BJ (cell line): ENCODE measurements at places on chromosomes 6 and 20. TPM values are rescaled to one million over a fixed set of nuclear protein-coding genes. Genes with fewer than 3 reads are reported as not detected.

DNA sequence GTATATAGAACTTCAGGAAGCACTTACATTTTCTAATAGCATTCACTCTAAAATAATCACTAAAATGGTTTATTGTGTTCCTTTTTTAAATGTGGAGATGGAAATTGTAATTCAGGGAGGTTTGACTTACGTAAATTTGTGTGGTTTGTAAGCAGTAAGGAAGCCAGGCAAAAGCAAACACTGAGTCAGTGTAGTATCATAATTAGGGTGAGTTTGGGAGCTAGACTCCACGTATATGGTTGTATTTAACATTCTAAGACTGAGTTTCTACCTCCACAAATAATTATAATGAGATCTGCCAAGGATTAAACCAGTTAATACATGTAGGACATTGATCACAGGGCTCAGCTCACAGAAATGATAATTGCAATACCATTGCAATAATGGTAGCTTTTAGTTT is 425.5 kb downstream of the CBLN4 start:
- no peak for DNase-seq

DNA sequence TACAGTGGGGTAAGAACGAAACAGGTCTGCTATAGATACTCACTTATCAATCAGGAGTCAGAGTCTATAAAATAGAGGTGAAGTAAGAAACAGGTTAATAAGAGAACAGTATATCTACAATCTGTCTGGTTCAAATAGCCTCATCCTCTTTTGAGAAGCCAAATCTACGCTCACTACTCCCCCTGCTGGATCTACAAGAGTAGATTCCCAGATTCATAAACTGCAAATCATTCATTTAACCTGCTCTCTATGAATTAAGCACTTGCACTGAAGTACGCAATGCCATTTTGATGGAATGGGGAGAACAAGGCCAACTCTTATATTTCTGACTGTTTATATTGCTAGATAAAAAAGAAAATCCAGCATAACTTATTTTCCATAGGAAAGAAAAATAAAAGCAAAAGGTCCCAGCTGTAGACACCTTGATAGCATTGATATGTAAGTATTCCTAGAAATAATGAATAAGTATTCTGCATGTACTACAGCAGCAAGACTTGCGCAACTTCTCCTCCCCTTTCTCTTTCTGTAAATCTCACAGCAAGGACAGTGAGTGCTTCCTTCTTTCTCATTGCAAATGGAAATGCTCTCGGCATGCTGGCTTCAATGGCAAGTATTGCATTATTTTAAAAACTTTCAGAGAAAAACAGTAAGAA is 92.3 kb downstream of the RFX6 start:
- DNase-seq = no peak

GRCh38 chr6:89375427-89376267 is 23.1 kb upstream of the UBE2J1 start:
- DNase-seq = no peak

The WFDC2 gene
- polyA plus RNA-seq = not detected in 2 replicates

The LGSN gene
- not detected in 2 replicates for polyA plus RNA-seq

DNA sequence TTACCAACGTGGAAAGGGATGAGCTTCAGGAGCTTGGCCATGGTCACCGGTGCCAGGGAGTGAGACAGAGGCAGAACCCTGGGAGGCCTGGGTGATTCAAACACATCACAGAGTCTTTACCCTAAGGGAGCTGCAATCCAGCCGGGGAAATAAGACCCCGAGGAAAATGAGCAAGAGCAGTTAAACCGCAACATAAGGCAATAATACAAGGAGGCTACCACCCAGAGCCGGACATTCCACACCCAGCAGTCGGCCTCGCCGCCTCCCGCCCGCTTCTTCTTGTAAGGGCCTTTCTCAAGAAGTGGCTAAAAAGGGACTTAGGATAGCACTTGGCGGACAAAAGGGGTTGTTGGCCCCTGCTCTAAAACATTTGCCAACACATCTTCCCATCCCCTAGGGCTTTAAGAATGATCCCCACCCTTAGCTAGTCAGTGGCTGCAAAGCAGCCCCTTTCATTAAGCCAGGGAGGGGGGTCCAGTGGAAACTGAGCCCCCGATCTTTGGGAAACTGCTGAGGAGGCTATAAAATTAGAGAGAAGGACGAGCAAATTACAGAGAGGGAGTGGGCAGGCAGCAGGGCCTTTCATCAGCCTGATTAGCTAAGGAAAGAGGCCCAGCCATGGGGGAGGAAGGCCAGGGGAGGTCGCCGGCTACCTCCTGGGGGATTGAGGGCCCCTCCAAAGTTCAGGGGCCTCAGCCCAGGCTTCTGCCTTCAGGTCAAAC is 34.3 kb downstream of the SNX5 start:
- peak; percentile 52 for DNase-seq

GRCh38 chr6:168213121-168213524 is 106.5 kb downstream of the DACT2 start:
- no peak for DNase-seq

The AKAP12 gene
- 27.7 and 33.7 TPM in 2 replicates for polyA plus RNA-seq

- no peak for DNase-seq
These were observed 28.0 kb downstream of the ASXL1 start for GRCh38 chr20:32386091-32386490.

DNA sequence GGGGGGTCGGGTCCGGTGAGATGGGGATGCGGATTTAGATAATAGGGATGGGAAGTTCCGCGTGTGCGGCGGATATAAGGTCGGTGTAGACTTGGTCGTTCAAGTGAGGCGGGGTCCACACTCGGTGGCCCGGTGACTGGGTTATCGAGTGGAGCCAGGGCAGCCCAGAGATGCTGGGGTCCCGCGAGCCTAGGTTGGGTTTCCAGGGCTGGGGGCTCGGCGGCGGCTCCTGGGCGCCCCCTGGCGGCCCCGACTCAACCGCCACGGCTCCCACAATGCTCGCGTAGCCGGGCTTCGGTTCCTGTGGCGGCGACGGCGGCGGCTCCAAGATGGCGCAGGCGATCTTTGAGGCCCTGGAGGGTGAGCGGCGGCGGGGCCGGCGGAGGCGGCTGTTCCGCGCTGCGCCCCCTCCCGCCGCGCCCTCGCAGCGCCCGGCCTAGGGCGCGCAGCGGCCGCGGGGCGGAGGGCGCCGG is at the start of gene ZNF341:
Gene ZNF341, plus strand, starts transcription at position 304 of the 473 bp plus-strand sequence. Its CDS starts 26 bp downstream, at position 330.
- peak; percentile 9 for DNase-seq

DNA sequence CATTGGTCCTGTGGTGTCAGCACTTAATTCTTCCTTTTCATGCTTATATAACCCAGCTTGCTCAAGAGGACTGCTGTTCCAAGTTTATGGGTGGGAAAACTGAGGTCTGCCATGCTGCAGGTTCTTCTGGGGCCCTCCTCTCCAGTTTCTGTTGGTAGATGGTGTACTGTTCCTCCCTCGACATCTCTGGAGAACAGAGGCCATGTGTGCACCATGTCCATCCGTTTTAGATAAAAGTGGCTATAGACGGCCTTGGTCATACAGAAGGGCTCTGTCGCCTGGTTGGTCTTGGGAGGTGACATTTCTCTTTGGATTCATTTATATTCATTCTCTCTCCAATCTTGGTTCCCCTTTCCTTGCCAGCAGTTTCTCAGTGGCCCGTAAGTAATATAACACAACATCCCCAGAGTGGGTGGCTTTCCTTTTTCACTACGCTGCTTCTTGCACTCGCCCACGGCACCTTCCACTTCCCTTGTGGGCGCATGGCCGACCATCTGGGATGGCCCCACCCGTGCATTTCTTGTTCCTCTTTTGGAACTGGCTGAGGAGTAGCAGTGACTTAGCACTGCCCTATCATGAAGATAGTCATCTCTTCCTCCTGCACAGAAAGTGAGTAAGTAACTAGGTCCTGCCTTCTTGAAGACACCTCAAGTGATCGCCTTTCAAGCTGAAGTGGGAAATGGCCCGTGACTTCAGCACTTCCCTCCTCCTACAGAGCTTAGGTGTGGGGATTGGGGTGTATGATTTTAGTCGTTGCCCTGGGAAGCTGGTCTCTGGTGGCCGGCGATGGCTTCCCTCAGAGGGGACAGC is 94.2 kb downstream of the RREB1 start:
- no peak for DNase-seq

The TRIM31 gene
- polyA plus RNA-seq = not detected in 2 replicates

DNA sequence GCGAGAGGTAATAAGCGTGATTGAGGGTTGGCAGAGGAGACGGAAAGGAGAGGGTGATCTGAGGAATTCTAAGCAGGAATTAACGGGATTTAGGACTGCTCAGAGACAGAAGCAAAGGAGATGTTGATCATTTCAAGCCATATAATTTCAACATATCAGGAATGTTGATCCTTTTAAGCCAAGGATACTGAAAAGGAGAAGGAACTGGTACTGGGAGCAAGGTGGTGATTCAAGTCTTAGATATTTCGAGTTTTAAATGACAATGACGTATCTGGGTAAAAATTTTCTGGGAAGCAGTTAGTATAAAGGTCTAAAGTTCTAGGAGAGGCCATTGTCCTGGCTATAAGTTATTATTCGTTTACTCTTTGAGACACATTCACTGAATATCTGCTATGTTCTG is 91.3 kb upstream of the OGFRL1 start:
- DNase-seq = no peak

GRCh38 chr6:113092795-113093194 is 745.7 kb downstream of the RFPL4B start:
- DNase-seq = no peak

- no peak for DNase-seq
These were observed 402.9 kb upstream of the CITED2 start for GRCh38 chr6:139777202-139777970.

- DNase-seq = no peak
These were observed 25.9 kb downstream of the TMX4 start for GRCh38 chr20:7993703-7994102.
